Naive B cell (primary cell): ENCODE measurements at places on chromosomes 7 and 10. TPM values are rescaled to one million over a fixed set of nuclear protein-coding genes. Genes with fewer than 3 reads are reported as not detected.

DNA sequence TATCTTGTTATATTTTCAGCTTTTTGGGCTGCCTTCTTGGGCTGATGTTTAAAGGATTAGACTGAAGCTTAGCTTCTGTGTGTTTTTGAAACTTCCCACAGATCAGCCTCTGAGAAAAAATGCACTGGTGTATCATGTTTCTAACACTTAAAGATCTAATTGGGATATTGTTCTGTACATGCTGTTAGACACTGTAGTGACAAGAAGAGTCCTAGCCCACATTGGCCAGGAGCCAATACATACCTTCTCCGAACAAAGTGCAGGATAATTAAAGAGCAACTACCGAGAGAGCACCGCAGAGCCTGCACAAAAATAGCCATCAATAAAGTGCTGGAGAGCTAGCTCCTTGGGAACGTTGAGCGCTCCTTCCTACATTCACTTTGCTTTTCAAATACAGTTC, 289.4 kb upstream of the SP8 start:
- H3K27ac ChIP-seq, result no peak overlapping the region
- no peak overlapping the region for H3K4me3 ChIP-seq
- H3K27me3 ChIP-seq, result no peaks in the 10 kb centered on the region
- no peaks in the 10 kb centered on the region for H3K4me1 ChIP-seq
- no peaks in the 10 kb centered on the region for H3K36me3 ChIP-seq

SVOPL gene
- polyA plus RNA-seq, result not detected

DNA sequence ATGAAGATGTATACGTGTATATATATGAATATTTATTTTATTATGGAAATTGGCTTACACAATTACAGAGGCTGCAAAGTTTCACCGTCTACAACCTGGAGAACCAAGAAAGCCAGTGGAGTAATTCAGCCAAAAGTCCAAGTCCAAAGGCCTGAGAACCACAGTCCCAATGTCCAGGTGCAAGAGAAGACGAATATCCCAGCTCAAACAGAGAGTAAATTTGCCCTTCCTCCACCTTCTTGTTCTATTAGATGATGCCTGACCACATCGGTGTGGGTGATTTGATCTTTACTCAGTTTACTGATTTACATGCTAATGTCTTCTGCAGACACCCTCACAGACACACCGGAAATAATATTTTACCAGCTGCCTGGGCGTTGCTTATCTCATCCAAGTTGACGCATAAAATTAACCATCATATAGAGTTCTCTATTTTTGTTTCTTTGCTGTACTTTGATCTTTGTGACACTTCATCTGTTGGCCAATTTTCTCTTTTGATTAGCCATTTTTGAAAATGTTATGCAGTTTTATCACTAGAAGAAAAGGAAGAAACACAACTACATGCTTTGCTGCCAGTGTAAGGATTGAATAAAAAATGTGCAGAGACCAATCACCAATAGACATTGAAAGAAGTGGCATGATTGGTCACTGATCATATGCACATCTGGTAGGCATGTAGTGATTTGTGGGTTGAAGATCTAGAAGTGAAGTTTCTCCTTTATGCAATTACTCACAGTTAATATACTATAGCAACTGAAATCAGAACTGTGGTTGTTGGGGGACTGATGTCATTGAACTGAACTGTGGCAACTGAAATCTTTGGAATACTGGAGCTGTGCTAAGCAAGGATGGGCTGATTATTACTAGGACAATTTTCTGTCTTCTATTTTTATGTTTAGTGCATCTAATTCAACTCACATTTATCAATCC, 68.5 kb downstream of the EPDR1 start:
- no peak overlapping the region for H3K27ac ChIP-seq
- no peak for DNase-seq
- H3K27me3 ChIP-seq, result no peaks in the 10 kb centered on the region
- H3K36me3 ChIP-seq, result no peaks in the 10 kb centered on the region

GRCh38 chr7:127666602-127667001, 14.6 kb downstream of the SND1 start:
- H3K27ac ChIP-seq, result no peak overlapping the region
- peaks cover 9% of the 10 kb centered on the region for H3K36me3 ChIP-seq
- no peaks in the 10 kb centered on the region for H3K27me3 ChIP-seq
- H3K4me1 ChIP-seq, result peaks cover 52% of the 10 kb centered on the region
- no peak overlapping the region for H3K4me3 ChIP-seq

CACNB2 gene
- polyA plus RNA-seq, result 0.73 TPM

SH2D4B gene
- polyA plus RNA-seq, result not detected

DNA sequence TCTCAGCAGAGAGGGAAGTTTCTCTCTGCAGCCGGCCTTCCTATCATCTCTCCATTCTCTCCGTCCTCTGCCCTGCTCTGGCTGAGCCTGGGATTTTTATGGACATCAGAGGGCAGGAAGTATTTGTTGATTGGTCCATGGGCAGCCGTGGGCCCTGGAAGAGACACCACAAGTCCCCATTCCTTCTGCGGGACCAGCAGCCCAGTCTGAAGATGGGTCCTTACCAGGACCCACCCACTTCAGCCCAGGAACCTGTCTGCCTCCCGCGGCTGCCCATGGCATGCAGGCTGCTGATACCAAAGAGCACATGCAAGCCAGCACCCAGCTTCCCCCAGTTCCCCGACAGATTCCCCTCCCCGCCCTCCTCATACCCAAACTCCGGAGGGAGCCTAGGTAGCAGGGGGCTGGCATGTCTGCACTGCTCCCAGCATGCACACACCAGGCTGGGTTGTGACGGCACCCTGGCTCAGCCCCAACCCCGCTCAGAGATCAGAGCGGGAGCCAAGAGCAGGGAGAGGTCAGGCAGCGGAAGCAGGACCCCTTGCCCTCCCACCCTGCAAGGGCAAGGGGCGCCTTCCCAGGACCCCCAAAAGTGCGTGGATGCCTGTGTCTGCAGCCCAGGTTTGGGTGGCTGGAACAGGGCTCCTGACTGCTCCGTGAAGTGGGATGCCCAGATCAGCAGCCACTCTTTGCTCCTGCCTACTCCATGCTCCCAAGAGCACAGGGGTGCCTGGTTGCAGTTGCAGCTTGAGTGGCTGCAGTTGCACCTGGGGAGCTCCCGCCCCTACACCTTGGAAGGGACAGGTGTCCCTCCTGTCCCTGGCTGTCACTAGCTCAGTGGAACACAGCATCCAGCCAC, 538.6 kb upstream of the POT1 start:
- H3K4me3 ChIP-seq, result no peak overlapping the region
- DNase-seq, result no peak
- H3K27me3 ChIP-seq, result no peaks in the 10 kb centered on the region
- H3K36me3 ChIP-seq, result no peaks in the 10 kb centered on the region
- H3K27ac ChIP-seq, result no peak overlapping the region
- no peaks in the 10 kb centered on the region for H3K4me1 ChIP-seq

DNA sequence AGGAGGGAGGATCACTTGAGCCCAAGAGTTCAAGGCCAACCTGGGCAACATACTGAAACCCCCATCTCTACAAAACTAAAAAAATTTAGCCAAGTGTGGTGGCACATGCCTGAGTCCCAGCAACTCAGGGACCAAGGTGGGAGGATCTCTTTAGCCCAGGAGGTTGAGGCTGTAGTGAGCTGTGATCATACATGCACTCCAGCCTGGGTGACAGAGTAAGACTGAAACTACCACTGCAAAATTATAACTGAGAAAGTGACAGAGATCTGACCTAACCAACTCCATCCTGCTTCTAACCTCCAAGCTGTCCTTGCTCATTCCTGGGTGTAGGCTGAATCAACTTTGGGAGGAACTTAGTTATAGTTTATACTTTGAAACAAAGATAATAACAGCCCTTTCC, 59.4 kb downstream of the HTR7 start:
- no peak overlapping the region for H3K27ac ChIP-seq
- H3K4me1 ChIP-seq, result no peaks in the 10 kb centered on the region
- no peak overlapping the region for H3K4me3 ChIP-seq
- peaks cover 12% of the 10 kb centered on the region for H3K36me3 ChIP-seq
- no peak for DNase-seq
- no peaks in the 10 kb centered on the region for H3K27me3 ChIP-seq

DNA sequence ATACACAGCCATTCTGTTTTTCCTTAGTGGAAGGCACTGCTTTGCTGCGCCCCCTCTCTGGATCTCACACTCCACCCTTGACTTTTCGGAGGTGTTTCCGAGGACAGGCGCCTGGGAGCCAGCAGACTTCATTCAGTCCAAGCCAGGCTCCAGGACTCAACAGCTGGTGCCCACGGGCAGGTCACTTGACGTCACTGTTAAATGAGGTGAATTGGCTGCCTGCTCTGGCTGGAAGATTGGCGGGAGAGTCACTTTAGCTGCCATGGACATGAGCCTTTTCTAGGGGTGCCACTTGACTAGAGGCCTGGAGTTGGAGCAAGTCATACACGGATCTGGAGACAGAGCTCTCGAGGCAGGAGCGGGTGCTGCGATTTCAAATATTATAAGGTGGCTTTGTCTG, 3.2 kb downstream of the HTRA1 start:
- no peaks in the 10 kb centered on the region for H3K36me3 ChIP-seq
- peaks cover 7% of the 10 kb centered on the region for H3K4me1 ChIP-seq
- H3K4me3 ChIP-seq, result peak overlapping the region; percentile 64
- DNase-seq, result no peak
- no peak overlapping the region for H3K27ac ChIP-seq
- peaks cover 79% of the 10 kb centered on the region for H3K27me3 ChIP-seq

- no peak overlapping the region for H3K4me3 ChIP-seq
- H3K4me1 ChIP-seq, result no peaks in the 10 kb centered on the region
- peaks cover 4% of the 10 kb centered on the region for H3K36me3 ChIP-seq
- H3K27ac ChIP-seq, result no peak overlapping the region
These were observed 168.3 kb downstream of the CREB5 start for GRCh38 chr7:28580665-28581064.

ITPRID1 gene
- not detected for polyA plus RNA-seq

GRCh38 chr7:84913731-84914130, 273.1 kb downstream of the SEMA3D start:
- no peaks in the 10 kb centered on the region for H3K36me3 ChIP-seq
- no peaks in the 10 kb centered on the region for H3K4me1 ChIP-seq
- no peak for DNase-seq
- no peak overlapping the region for H3K4me3 ChIP-seq

PDGFA gene
- polyA plus RNA-seq, result not detected

GRCh38 chr10:43981232-43981631, 332.6 kb upstream of the ZNF32 start:
- no peaks in the 10 kb centered on the region for H3K4me1 ChIP-seq
- H3K4me3 ChIP-seq, result no peak overlapping the region
- no peaks in the 10 kb centered on the region for H3K27me3 ChIP-seq
- no peak for DNase-seq
- no peak overlapping the region for H3K27ac ChIP-seq

SPDYE6 gene
- not detected for polyA plus RNA-seq

- peaks cover 34% of the 10 kb centered on the region for H3K36me3 ChIP-seq
- no peak for DNase-seq
- peak overlapping the region; percentile 41 for H3K27ac ChIP-seq
- no peak overlapping the region for H3K4me3 ChIP-seq
These were observed 73.1 kb downstream of the MKLN1 start for GRCh38 chr7:131400681-131401176.

DNA sequence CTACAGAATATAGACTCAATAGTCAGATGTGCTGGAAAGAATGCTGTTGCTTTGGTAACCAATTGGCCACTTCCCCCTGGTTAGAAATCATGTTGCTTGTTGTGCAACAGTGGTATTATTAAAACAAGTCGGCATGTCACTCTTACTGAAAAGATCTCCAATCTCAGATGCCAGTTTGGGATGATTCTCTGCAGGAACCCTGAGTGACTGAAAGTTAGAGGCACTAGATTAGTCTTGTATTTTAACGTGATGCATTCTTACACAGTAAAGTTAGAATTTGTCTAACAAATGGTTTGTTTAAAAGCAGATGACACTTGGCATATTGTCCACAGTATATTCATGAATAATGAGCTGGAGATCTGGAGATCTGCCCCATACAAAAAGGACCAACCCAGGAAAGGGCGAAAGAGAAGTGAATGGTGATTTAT, 287.6 kb downstream of the TWIST1 start:
- DNase-seq, result no peak
- H3K4me1 ChIP-seq, result no peaks in the 10 kb centered on the region
- no peaks in the 10 kb centered on the region for H3K36me3 ChIP-seq
- no peak overlapping the region for H3K27ac ChIP-seq
- H3K27me3 ChIP-seq, result no peaks in the 10 kb centered on the region

DNA sequence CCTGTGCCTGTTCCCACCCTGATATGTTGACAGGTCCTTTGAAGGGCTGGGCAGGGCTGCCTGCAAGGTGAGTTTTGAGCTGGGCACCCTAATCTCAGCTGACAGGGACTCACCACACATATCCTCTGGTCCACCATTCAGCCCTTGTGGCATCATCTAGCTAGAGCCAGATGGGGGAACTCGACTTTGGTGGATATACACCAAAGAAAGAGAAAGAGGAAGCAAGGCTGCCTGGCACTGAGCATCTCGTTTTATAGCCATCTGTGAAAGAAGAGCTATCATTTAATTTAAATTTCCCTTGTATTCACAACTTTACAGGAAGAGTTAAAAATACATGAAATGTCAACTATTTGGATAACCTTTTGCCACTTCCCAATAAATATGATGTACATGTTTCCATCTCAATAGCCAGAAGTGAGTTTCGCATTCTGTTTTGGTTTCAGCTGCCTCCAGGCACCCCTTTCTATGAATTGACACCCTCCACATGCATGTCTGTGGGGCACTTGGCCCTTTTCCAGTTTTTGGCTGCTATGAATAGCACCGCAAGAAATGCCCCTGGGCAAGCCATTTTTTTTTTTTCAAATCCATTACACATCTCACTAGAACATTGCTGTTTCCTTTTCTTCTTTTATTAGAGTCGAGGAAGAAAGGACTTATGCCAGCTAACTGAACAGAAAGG, 22.9 kb upstream of the GRB10 start:
- H3K36me3 ChIP-seq, result no peaks in the 10 kb centered on the region
- H3K27me3 ChIP-seq, result peaks cover 7% of the 10 kb centered on the region
- no peak for DNase-seq

DNA sequence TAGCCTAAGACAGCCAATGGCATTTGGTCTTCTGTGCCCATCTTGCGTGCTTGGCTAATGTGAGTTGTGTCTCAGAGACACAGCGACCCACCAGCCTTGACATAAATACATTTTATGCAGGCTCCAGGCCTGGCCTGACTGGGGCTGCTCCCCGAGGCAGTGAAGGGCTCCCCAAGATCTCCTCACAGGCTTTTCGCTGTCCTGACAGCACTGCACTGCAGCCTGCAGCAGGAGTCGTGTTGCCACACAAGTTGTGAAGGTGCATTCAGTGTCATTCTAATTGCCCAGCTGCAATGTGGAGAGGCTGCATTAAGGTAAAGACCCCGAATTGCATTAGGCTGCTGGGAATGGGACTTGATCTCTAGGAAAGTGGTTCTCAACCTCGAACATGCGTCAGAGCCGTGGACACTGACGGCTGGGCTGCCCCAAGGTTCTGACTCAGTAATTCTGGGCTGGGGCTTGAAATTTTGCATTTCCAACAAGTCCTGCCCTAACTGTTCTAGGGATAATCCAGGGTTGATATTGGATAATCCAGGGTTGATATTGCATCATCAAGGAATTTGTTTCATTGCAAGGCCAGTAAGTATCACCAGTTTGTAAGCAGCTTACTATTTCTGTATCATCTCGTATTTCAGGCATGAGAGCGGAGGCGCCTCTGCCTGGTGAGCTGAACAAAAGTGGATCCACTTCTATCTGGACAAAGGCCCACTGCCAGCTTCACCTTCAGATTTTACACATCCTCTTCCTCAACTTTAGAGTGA, 108.7 kb upstream of the INSIG1 start:
- peaks cover 4% of the 10 kb centered on the region for H3K4me1 ChIP-seq
- no peak overlapping the region for H3K27ac ChIP-seq
- DNase-seq, result no peak
- no peak overlapping the region for H3K4me3 ChIP-seq
- peaks cover 33% of the 10 kb centered on the region for H3K27me3 ChIP-seq
- peaks cover 12% of the 10 kb centered on the region for H3K36me3 ChIP-seq

- DNase-seq, result no peak
- peaks cover 21% of the 10 kb centered on the region for H3K4me1 ChIP-seq
- H3K27me3 ChIP-seq, result no peaks in the 10 kb centered on the region
- H3K4me3 ChIP-seq, result no peak overlapping the region
- H3K27ac ChIP-seq, result no peak overlapping the region
- no peaks in the 10 kb centered on the region for H3K36me3 ChIP-seq
These were observed 4.7 kb upstream of the ITPRIP start for GRCh38 chr10:104342941-104343411.

NKX6-2 gene
- polyA plus RNA-seq, result 1.6 TPM
